ENCODE measurements at places on chromosomes 4 and X.

- no peak for DNase-seq
Measured at GRCh38 chr4:71338846-71339593, at the start of gene SLC4A4. Gene SLC4A4, plus strand, starts transcription at chr4:71339020.

GRCh38 chrX:129462707-129463106 is 60.6 kb downstream of the SMARCA1 start:
- DNase-seq: no peak

GRCh38 chrX:132565273-132565672 is 76.4 kb upstream of the MBNL3 start:
- DNase-seq: no peak

- DNase-seq: no peak
Measured at GRCh38 chr4:140703463-140703862, 52.7 kb downstream of the TBC1D9 start.

DNA sequence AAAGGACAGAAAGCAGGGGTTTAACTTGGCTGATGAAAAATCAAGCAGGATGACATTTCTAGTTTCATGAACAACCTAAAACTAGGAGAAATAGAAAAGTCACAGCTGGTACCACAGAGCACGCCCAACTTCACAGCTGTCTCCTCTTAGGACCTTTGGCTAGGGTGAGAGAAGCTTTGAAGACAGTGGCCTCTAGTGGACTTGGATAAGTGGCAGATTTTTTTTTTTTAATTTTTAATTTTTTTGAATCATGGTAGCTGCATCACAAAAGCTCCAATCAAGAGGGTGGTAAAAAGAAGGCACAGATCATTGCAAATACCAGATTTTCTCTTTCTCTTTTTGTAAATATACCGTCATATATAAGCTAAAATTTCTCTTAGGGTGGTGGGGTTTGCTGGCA is 20.2 kb upstream of the MAP3K15 start:
- no peak for DNase-seq

- no peak for DNase-seq
Measured at GRCh38 chrX:24658421-24658820, 11.3 kb upstream of the PCYT1B start.

- DNase-seq: no peak
Measured at GRCh38 chr4:40003986-40004385, 26.3 kb upstream of the PDS5A start.

GRCh38 chrX:120690344-120690743 is 60.5 kb upstream of the C1GALT1C1 start:
- DNase-seq: no peak

DNA sequence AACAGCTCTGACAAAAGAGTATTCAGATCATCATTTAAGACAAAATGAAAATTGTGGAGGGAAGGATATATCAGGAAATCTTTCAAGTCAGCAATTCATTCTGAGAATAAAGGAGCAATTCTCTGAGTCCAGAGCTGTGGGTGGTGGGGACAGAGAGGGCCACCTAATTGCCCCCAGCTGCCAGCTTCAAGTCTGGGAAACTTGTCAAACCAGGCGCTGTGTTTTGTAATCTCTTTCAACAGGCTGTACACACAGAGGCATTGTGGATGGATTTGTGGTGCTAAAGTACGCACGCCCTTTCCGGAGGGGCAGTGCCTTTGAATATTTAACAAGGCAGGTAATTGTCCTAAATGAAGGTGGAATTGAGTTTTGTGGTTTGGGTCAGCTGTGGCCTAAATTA is 591.1 kb upstream of the BOD1L1 start:
- DNase-seq: no peak
